NCI-H2171 (cell line): ENCODE measurements at places on chromosomes 1 and 21.

DNA sequence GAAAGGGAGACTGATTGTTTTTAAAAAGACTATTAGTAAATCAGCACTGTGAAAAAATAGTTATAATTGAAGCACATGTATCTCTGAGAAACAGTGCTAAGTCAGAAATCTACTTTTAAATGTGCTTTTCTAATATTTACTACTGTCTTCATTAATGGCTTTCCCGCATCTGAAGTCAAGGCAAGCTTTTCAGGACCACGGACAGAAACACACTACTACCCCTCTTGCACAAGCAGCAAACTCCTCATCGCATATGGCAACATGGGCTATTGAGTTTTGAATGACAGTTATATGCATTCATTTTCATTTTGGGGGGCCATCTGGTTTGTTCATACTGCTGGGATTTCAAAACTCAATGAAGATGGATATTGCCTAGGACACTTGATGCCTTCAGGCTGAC is 433.4 kb upstream of the CAMK1G start:
- DNase-seq: no peak

GRCh38 chr1:30575066-30575465 is 148.3 kb downstream of the MATN1 start:
- DNase-seq: no peak

DNA sequence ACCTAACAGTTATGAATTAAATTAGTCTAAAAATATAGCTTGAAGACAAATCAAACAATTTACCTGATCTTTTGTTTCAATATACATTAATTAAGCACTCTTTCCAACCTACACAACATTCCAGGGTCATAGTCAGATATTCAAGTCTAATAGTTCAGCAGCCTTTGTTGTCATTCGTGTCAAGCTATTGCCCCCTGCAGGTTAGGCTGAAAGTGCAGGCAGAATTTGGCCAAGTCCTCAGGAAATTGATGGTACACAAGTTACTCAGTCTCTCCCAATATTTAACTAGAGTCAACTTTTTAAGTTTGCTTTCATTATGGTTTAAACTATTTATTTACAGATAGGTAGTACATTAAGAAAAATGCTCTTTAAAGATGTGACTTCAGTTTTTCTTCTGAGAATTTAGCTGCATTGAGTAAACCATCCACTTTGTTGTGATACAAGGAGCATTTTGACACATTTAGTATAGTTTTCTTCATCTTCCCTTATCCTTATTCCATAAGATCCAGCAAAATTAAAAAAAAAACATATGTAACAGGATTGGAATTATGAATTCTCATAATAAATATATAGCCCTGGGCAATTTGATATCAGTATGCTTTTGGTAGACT is 130.3 kb upstream of the DPYD start:
- peak; percentile 20 for DNase-seq

DNA sequence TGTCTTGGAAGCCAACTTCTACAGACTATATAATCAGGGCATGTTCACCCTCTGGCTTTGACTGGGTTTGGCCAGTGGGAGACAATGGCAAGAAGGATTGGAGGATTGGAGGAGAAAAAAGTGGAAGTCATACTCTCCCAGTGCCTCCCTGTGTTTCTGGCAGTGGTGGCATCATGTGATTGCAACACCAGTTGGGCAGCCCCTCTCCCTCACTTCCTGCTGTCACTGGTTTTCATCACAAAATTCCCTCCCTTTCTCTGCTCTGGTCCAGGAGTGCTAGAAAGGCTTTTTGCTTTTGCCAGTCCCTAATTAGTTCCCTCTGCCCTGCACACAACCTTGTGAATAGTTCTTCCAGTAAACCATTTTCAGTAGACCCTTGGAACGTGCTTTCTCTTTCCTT is 3.7 kb upstream of the QSOX1 start:
- DNase-seq: no peak

- DNase-seq: no peak
These were observed 15.8 kb downstream of the CAMK2N1 start for GRCh38 chr1:20470194-20470593.

GRCh38 chr1:198529414-198529813 is 11.1 kb downstream of the ATP6V1G3 start:
- no peak for DNase-seq

DNA sequence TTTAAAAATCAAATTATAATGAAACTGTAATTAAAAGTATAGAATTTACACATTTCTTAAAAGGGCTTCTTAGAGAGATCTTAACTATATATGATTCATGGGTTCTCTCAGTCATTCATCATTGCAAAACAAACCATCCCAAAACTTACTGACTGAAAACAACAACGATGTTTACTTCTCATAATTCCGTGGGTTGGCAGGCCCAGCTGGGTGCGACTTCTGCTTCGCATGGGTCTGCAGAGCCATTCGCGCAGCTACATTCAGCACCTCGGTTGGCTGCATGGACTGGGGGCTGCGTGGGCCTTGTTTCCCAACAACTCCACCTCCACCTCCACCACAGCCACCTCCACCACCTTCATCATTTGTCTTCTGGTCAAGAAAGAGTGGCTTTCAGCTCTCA is 4.0 kb downstream of the SLAMF8 start:
- no peak for DNase-seq

- no peak for DNase-seq
These were observed 44.5 kb downstream of the RPS6KA1 start for GRCh38 chr1:26574018-26574417.

DNA sequence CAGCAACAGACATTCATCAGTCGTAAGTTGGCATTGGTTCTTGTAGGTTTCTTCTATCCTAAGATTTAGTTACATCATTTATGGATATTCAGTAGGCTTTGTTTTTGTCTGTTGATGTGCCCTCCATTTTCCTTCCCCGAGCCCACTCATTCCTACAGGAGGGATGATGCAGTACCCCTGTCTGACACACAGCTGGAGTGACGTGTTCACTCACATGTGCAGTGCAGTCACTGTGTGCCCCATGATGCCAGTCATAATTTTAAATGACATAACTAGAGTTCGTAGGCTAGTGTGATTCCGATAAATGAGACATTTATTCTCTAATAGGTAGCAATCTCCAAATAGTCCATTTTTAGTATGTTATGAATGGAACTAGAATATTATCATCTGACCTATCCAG is 438.4 kb downstream of the DSCAM start:
- DNase-seq: no peak

GRCh38 chr1:29264773-29265389 is 28.6 kb downstream of the PTPRU start:
- no peak for DNase-seq

DNA sequence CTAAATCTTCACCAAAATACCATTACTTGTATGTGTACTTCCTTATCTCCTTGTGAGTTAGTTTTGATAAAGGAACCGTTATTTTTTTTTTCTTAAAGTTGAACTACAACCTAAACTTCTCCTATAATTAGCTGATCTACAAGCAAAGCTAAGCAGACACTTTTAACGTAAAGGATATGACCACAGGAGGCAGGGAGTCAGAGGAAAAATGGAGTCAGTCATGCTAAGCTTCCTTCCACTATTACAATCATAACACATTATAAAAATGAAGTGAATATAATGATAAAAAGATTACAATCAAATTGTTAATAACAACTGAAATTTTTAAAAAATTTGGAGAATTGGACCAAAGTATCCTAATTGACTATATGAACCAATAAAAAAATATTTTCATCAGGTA is 892.6 kb downstream of the KCNT2 start:
- DNase-seq: no peak

DNA sequence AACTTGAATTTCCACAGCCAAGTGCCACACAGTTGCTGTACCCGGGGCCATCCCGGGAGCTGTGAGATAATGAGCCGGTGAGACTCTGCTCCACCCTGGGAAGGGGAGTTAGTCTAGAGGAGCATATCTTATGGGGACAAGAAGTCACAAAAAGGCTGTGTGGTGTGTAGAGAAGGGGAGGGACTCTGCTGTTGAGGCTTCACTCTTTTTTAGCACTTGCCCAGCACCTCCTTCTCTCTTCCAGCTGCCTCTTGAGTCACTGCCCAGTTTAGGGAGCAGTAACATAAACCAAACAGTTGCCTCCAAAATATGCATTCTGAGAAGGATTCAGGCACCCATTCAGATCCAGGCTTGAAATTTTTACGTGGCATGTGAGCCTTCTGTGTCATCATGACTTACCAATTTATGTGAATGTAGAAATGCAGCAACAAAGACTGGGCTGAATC is 744 bp upstream of the WDR26 start:
- DNase-seq: no peak

- no peak for DNase-seq
These were observed 7.5 kb downstream of the ELF3 start for GRCh38 chr1:202017749-202018467.
